ENCODE measurements at places on chromosomes 4 and X. TPM values are rescaled to one million over a fixed set of nuclear protein-coding genes. Genes with fewer than 3 reads are reported as not detected.

NDP gene
- total RNA-seq, result 0.60 TPM

CLCN5 gene
- total RNA-seq, result 12.9 TPM

CXXC4 gene
- not detected for total RNA-seq

PRKG2 gene
- total RNA-seq, result not detected

SLIT2 gene
- total RNA-seq, result 28.2 TPM

Measured in endothelial cell of umbilical vein (primary cell).